ENCODE measurements at places on chromosomes 5 and 9.

GRCh38 chr5:146331423-146331822 lies 7.2 kb upstream of the POU4F3 start:
- no peak for DNase-seq

DNA sequence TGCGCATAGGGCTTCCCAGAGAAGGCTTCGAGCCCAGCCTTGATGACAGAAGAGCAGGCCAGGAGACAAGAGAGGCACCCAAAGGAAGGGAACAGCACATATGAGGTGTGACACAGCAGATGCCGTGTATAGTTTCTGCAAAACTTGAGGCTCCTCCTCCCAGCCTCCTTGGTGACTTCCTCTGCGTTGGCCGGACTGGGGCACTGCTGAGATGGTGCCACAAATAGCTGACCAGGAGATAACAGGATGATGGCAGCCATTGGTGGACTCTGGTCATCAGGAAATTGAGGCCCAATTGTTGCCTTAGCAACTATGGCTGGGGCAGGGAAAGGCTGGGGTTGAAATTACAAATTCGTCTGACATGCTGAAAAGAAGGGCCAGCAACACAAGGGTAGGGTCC lies 4.8 kb upstream of the ZNF79 start:
- no peak for DNase-seq

DNA sequence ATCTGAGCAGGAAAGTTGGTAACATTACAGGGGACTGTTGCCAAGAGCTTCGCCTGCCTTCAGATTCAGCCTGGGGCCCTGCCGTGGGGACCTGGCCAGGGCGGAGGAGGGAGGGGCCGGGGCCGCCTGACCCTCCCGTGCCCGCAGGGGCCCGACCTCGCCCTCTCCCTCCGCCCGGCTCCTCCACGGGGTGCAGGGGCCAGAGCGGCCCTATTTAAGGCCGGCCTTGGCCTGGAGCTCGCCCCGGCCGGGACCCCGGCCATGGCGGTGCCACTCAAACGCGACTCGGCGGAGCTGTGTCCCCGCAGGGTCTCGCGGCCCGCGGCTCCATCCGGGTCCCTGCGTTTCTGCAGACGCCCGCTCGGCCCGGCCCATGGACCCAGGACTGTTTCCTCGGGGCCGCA lies 757 bp downstream of the TMEM250 start:
- no peak for DNase-seq

GRCh38 chr9:134061688-134062371 lies 6.0 kb downstream of the BRD3 start:
- no peak for DNase-seq

DNA sequence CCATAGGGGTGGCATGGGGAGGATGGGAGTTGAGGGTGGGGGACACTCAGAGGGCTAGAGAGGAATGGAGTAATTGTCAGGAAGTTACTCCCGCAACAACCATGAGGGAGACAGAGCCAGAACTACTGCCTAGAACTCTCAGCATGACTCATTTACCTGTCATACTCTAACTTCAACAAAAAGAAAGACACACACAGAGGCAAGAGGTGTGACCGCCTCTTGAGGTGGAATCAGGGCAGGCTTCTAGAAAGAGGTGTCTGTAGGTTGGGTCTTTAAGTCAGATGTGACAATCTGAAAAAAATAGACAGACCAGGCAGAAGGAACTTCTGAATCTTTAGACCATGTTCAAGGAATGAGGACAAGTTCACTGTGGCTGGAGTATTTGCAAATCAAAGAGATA lies 73.4 kb downstream of the GABBR2 start:
- peak; percentile 35 for DNase-seq

DNA sequence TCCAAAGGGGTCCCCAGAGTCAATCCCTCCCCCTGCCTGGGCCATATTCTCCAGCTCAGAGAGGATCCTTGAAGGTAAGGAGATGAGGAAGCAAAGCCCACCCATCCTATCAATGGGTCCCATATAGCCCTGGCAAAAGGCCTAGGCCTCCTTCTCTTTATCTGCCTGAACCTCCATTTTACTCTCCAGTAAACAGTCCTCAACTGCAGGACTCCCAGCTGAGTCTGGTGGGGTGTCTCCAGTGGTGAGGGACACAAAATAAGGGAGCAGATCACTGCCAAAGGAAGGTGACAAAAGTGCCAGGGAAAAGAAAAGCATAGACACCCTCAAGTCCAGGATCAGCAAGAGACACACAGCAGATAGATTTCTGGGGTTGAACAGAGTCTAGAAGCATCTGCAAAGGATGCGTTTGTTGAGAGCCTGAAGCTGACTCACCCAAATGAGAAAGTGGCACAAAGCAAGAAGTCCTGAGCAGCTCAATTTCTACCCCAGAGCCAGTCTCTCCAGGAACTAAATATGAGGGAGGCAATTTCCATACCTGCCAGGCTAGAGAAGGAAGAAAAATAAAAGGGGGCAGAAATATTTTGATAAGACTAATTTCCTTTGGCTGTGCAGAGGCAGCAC lies 2.7 kb upstream of the EBF1 start:
- DNase-seq = no peak

DNA sequence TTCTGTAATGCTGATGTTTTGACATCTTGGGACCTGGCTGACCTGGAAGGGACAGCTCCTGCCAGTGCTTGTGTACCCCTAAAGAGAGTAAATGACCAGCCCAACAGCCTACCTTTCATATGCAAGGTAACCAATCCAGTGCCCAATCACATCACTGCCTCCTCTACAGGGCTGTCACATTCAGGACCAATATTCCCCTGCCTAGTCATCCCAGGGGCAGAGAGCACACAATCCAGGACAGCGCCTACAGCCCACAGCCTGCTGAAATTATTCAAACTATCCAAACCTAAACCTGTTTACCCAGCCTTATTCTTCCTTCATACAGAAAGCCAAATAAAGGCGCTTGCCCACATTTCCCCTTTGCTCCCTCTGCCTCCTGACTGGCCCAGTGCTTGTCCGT lies 284.1 kb downstream of the CTNND2 start:
- no peak for DNase-seq

- DNase-seq = no peak
Observed at GRCh38 chr9:93324191-93324834, 127.2 kb upstream of the FAM120A start.

DNA sequence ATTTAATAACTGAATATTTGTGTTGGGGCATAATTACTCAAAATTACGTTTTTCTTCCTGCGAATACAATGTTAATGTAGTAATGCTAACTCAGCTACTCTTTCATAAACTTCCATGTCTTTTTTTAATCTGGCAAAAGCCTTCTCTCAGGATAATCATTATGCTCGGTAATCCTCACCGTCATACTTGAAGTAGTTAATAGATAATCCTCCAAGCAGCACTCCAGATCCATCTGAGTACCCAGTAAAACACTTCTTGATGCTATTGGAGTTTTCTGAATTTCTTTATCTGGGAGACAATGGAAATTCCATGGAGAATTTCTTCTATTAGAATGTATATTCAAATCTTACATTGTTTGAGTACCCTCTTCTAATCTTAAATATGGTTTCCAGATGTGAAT lies 34.3 kb downstream of the PARP8 start:
- no peak for DNase-seq

DNA sequence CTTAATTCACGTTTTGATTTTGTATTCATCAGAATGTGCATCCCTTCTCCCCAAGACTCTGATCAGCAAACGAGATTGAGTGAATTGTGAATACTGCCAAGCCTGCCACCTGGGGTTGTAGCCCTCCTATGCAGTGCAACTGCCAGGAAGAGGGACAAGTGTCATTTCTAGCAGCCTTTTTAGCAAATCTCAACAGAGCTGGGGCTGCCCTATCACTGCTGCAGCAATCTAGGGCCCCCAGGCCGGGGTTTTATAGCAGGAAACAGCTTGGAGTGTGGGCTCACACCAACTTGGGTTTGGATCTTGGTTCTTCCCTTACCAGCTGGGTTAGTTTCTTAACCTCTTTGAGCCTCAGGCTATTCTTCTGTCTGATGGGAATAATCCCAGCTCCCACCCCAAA lies 4.0 kb downstream of the CSF1R start:
- no peak for DNase-seq

GRCh38 chr5:135651156-135651555 lies 72.4 kb upstream of the CXCL14 start:
- DNase-seq = peak; percentile 73

DNA sequence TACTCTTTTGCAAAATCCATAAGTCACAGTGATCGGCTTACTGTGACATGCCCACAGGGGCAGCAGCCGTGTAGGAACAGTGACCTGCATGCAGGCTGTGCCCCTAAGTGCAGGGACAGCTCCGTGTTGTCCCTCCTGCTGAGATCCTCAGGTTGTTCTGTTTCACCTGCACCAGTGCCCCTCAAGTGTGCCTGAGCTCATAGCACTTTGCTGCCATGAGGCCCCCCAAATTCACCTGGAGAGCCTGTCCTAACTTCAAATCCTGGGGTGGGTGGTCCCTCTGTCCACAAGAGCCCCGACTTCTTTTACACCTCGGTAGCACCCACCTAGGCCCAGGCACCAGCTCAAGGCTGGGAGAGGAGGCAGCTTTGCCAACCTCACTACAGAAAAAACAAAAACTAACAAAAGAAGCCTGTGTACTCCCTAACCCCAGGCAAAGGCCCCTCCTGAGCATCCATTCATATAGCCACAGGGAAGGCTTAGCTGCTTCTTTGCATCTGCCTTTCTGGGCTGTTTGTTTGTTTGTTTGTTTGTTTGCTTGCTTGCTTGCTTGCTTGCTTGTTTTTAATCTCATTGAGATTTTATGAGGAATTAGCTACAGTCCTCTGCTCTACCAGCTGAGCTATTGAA lies 214.5 kb downstream of the AUH start:
- DNase-seq = no peak

DNA sequence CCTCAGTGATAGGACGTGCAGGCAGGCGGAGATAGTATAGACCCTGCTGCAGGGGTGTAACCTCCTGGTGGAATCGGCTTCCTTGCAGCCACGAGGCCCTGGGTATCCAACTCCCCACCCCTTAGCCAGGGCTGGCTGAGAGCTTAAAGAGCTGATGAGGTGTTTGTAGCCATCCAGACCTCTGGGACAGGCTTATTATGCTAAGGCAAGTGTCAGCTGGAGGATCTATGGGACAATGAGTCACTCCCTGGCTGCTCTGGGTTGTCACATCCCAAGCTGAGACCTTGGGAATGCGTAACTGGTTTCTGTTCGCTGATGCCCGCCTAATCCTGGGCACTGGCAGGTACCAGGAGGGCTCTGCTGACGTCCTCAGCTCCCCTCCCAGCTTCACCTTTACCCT lies 38.9 kb downstream of the DAB2IP start:
- no peak for DNase-seq

DNA sequence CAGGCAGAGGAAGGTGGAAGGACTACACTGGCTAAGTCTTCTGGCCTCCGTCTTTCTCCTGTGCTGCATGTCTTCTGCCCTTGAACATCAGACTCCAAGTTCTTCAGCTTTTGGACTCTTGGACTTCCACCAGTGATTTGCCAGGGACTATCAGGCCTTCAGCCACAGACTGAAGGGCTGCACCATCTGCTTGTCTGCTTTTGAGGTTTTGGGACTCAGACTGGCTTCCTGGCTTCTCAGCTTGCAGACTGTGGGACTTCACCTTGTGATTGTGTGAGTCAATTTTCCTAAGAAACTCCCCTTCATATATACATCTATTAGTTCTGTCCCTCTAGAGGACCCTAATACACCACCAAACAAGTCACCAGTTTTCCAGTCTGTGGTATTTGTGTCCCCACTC lies 9.7 kb upstream of the ANKDD1B start:
- no peak for DNase-seq

DNA sequence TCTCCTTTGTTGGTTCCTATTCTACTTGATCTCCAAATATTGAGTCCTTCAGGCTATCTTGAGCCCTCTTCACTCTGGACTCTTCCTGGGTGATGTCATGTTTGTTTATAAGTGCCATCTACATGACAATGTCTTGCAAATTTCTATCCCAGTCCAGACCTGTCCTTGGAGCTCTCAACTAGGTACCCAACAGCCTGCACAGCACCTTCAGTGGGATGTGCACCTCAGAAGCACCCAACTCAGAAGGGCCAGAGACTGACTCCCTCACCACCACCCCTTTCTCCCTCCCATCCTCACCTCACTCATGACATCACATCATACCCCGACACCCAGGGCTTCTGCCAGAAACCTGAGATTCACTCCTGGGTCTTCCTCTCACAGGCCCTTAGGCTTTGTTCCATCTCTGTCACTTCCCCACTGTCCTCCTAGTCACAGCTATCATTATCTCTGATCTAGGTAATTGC lies 14.4 kb downstream of the TXN start:
- no peak for DNase-seq

- DNase-seq = no peak
Observed at GRCh38 chr5:122262103-122262502, 49.9 kb upstream of the SNCAIP start.

- no peak for DNase-seq
Observed at GRCh38 chr5:178527458-178528307, 62.5 kb downstream of the COL23A1 start.

- DNase-seq = no peak
Observed at GRCh38 chr5:163079618-163080017, 357.8 kb upstream of the CCNG1 start.

- DNase-seq = no peak
Observed at GRCh38 chr9:87109231-87109631, 161.9 kb upstream of the GAS1 start.

- DNase-seq = no peak
Observed at GRCh38 chr9:136531904-136532798, 13.7 kb downstream of the NOTCH1 start.

DNA sequence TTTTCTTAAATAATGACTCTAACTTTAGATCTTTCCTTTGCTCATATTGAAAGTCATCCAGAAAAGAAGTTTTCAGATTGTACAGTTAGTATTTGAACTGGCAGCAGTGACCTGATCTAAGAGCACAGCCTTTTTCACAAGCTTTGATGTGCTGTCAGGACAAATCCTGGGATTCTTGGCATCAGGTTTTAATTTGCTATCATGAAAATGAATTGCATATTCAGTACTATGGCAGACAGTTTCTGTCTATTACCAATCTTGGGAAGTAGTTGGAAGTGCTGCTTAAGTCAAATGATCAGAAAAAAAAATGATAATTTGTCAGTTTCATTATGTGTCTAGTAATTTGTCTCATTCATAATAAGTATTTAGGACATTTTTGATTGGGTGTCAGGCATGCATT lies 925.6 kb upstream of the ARRDC3 start:
- no peak for DNase-seq

- DNase-seq = peak; percentile 85
Observed at GRCh38 chr5:140251527-140251973, 51.4 kb downstream of the PFDN1 start.

Measured in kidney epithelial cell (primary cell).